ENCODE measurements at places on chromosomes 5 and 9.

- no peak for DNase-seq
Measured at GRCh38 chr9:117258184-117258866, 156.5 kb downstream of the ASTN2 start.

DNA sequence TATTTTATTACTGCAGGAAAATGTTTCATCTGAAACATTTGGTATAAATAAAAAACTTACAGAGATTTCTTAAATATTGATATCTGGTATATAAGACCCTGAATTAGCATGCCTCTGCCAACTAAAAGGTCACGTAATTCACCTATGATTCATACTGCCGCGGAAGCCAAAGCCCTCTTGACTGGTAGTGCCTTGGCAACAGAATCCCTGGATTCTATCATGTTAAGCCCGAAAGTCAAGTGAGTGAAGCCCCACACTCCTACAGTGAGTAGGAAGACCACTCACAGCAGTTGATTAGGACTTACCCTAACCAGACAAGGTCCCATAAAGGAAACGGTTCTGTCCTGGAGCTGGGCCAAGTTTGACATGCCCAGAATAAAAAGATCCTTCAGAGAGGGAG, 175.6 kb upstream of the NREP start:
- no peak for DNase-seq

GRCh38 chr9:69647804-69648203, 24.4 kb downstream of the APBA1 start:
- DNase-seq = no peak

DNA sequence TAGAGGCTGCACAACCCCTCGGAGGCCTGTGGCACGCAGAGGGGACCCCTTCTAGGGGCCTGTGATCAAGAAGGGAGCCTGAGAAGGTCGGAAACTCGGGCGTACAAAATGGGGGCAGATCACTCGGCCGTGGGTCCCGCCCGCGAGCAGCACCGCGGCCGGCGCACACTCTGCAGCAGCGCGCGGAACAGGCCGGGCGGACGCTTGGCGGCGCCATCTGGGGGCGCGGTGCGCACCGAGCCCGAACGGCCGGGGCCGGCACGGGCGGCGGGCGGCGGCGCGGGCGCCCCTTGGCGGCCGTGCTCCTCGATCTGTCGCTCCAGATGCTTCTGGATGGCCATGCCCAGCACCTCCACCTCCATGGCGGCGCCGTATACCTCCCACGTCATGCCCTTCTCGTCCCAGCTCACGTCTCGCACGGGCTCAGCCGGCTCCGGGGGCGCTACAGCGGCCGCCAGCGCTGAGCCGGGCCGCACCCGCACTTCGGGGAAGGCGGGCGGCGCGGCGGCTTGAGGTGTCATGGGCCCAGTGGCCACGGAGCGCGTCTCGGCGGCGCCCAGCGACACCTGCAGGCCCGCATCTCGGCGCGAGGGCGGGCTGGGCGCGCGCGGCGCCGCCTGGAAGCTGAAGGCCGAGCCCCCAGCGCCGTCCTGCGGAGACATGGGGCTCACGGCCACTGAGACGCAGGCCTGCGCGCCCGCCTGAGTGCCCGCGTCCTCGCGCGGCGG, 13.1 kb downstream of the GPRIN1 start:
- DNase-seq = no peak

DNA sequence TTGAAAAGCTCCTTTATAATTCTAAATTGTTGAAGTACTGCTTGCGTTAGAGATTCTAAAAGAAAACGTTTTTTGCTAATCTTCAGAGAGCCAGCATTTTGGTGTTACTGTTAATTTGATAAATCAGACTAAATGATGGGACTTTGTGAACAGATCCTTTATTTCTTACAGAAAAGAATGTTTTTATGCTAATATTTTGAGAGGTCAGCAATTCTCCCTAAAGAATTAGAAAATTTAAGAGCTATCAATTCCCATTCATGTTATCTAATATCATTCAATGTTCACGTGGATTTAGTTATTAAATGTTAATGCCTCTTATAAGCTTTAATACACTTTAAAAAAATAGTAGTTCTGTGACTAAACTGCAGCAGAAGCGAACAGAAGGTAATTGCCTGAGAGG, 2.4 kb downstream of the AGGF1 start:
- no peak for DNase-seq

DNA sequence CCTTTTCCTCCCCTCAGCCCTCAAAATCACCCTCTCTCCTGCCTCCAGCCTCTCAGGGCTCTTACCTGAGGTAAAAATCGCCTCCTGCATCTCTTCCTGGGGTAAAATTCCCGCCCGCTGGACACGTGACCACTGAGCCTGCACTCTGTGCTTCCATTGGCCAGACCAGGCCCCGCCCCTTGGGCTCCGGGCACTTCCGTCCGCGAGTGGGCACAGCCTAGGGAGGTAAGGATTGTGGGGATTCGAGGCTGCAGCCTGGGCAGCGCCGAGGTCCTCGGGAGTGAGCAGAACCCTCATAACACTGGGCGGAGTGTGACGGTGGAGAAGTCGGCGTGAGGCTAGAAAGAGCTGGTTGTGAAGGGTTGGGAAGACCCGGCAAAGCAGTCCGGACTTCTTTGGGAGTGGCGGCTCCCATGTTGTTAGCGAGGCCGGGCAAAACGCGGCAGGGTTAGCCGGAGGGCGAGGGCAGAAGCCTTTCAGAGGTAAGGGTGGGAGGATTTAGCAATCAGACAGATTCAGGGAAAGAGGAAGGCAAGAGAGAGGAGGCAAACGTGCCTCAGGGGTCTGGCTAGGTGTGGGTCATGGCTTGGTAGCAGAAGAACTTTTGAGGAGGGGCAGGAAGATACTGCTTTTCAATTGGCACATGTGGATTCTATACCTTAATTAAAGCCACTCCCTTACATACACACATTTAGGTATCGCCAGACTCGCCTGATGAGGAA, at the start of gene SHOC1:
TSS of gene SHOC1 (minus strand) at position 103 of the 722 bp plus-strand sequence. CDS start 3,519 bp downstream, outside the sequence.
- DNase-seq = no peak

DNA sequence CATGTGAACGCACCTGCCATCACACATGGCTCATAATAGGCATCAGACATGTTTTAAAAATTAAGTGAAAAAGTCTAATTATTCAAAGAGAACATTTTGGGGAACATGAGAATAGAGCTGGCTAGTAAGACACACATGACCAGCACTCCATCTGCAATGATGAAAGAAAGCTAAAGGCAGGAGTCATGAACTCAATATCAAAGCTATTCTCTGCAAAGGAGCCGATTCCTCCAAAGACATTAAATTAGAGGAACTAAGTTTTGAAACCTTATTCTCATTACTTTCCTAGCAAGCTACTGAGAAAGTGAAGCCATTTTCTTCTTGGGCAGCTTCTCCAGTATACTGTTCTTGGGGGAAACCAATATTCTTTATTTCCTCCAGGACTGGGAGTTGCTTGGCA, 172.0 kb downstream of the CRB2 start:
- DNase-seq = no peak

- DNase-seq = no peak
Measured at GRCh38 chr5:58346041-58346440, 113.8 kb downstream of the PLK2 start.

GRCh38 chr5:109350537-109351270, 59.1 kb downstream of the PJA2 start:
- no peak for DNase-seq

GRCh38 chr5:174535669-174536068, 188.7 kb upstream of the MSX2 start:
- DNase-seq = no peak
